ENCODE measurements at places on chromosomes 6 and 20. TPM values are rescaled to one million over a fixed set of nuclear protein-coding genes. Genes with fewer than 3 reads are reported as not detected.

GRCh38 chr6:168363811-168364792 lies 44.5 kb upstream of the DACT2 start:
- DNase-seq: no peak

DNA sequence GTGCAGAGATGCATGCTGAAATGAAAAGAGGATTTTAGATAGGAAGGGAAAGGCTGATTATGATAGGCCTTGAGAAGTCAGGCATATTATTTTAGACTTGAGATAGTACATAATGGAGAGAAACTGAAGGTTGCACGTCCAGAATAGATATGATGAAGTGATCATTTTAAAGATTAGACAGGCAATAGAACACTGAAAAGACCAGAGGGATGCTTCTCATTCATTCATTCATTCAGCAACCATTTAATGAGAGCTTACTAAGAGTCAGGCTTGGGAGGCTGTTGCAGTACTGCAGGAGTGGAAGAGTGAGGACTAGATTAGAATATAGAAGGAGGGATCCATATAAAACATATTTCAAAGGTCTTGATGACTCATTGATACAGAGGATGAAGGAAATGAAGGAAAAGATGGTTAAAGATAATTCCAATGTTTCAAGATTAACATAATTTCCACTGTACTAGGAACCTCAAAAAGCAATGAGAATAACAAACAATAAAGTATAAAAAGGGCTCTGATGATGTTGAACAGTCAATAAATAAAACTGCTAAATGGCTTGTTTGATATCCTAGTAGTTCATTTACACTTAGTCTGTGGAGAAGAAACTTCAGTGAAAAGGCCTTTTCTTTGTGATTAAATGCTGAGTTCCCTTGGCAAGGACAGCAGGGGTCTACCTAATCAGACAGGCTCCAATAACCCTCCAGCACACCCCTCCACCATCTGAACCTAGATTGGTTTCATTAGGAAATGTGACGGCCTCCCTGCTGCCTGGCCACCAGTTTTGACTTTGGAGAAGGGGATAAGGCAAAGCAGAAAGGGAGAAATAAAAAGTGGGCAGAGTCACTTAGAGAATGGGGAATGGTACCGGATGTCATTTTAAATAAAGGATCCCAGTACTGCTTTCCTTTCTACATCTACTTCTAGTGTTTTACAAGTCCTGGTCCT lies 5.3 kb upstream of the FBXO9 start:
- DNase-seq: no peak

DNA sequence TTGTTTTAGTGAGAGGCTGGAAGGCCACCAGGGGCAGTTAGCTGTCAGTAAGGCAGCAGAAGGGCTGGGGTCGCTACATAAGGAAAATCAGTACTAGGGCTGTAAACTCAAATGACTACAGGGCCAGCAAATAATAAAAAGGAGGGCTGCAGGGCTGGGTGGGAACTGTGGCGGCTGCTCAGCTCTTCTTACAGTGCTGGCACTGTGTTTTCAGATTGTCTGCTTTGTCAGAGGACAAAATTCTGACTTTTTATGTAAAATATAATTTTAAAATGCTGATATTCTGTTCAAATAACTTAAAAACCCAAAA lies 23.2 kb downstream of the HLA-A start:
- DNase-seq: no peak

KIZ gene
- total RNA-seq: 23.2 TPM

DNA sequence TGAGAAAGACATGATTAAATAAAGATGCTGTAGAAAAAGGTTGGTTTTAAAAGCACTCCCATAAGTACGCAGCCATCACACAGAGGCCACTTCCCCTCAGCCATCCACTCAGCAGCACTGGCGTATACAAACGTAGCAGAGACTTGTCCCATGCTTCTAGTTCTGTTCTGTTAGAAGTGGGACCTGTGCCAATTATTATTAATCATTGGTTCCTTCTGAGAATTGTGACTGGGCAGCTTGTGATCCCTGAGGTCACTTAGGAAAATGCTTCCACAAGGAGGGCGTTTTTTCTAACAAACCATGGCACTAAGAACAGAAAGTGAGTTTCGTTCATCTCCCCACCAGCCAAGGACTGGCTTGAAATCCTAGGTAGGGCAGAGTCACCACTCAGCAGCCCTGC lies 53.9 kb downstream of the FAM120B start:
- DNase-seq: no peak

GRCh38 chr6:30847421-30847970 lies 36.8 kb upstream of the DDR1 start:
- no peak for DNase-seq
